ENCODE measurements at places on chromosomes 12 and 14. TPM values are rescaled to one million over a fixed set of nuclear protein-coding genes. Genes with fewer than 3 reads are reported as not detected.

Gene RPL10L
- not detected for total RNA-seq

Gene INSM2
- total RNA-seq = not detected

Gene C12orf43
- total RNA-seq = 8.4 TPM

Gene DTX1
- 3.1 TPM for total RNA-seq

Gene BCL2L14
- total RNA-seq = under 0.01 TPM

Gene HOXC4
- 1.0 TPM for total RNA-seq

Gene PLEK2
- total RNA-seq = 3.7 TPM

Gene RPGRIP1
- not detected for total RNA-seq

Gene CABP1
- total RNA-seq = 0.52 TPM

Gene TOMM20L
- not detected for total RNA-seq

Gene GTF2H3
- total RNA-seq = 14.6 TPM

Gene OTX2
- total RNA-seq = not detected

Gene PCNX1
- total RNA-seq = 79.3 TPM

Gene OR4E1
- not detected for total RNA-seq

Gene RGS6
- total RNA-seq = 5.2 TPM

Gene CBLN3
- under 0.01 TPM for total RNA-seq

Gene CLEC14A
- 25.1 TPM for total RNA-seq

Gene AMDHD1
- under 0.01 TPM for total RNA-seq

Gene B3GNT4
- total RNA-seq = not detected

Gene DIO2
- total RNA-seq = 1.6 TPM

Gene BATF
- total RNA-seq = 1.0 TPM

Gene OLR1
- total RNA-seq = not detected

Gene ADSS1
- total RNA-seq = 89.8 TPM

Gene PTMS
- total RNA-seq = 40.2 TPM

Gene ITPR2
- 14.6 TPM for total RNA-seq

Gene MANSC1
- total RNA-seq = 1.6 TPM

Gene GLIPR1L1
- not detected for total RNA-seq

Gene TAS2R9
- 0.52 TPM for total RNA-seq

Gene BRAP
- 12.0 TPM for total RNA-seq

Gene AQP2
- total RNA-seq = not detected

Gene C12orf60
- total RNA-seq = 2.1 TPM

Gene REC8
- 2.1 TPM for total RNA-seq

Gene LYZ
- 34.4 TPM for total RNA-seq

Gene OAS3
- 6.3 TPM for total RNA-seq

Gene PTGDR
- under 0.01 TPM for total RNA-seq

Gene GALNT9
- total RNA-seq = 0.52 TPM

Gene MIPOL1
- total RNA-seq = 16.7 TPM

Gene CLEC12A
- 0.52 TPM for total RNA-seq

Gene PLEKHG7
- 0.52 TPM for total RNA-seq

Gene KRT74
- total RNA-seq = not detected

Gene LMNTD1
- total RNA-seq = 0.52 TPM

Gene TCTN2
- 6.8 TPM for total RNA-seq

Gene GPR68
- total RNA-seq = 0.52 TPM

Gene RERG
- 4.7 TPM for total RNA-seq

Gene PLBD1
- total RNA-seq = 24.0 TPM

Gene P2RX2
- not detected for total RNA-seq

Gene CD27
- total RNA-seq = not detected

Data from skeletal muscle tissue (tissue), 5 donors.